ENCODE measurements at places on chromosomes 16 and 17.

DNA sequence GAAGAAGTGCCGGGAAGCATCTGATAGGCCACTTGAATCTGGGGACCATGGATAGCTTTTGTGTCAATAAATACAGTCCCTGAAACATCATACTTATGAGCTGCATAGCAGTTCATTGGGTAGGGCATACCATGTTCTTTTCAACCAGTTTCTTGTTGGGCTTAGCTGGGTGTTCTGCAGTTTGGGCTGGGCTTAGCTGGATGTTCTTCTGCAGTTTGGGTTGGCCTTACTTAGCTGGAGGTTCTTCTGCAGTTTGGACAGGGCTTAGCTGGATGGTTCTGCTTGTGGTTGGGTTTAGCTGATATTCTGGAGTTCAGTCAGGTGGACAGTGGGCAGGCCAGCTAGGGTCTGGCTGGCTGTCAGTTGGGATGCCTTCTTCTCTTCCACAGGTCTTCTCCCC lies 52.1 kb downstream of the LCMT1 start:
- DNase-seq, result no peak

- no peak for DNase-seq
Measured at GRCh38 chr17:17526369-17526768, 30.2 kb upstream of the RASD1 start.

GRCh38 chr17:72306037-72306436 lies 185.2 kb downstream of the SOX9 start:
- no peak for DNase-seq

DNA sequence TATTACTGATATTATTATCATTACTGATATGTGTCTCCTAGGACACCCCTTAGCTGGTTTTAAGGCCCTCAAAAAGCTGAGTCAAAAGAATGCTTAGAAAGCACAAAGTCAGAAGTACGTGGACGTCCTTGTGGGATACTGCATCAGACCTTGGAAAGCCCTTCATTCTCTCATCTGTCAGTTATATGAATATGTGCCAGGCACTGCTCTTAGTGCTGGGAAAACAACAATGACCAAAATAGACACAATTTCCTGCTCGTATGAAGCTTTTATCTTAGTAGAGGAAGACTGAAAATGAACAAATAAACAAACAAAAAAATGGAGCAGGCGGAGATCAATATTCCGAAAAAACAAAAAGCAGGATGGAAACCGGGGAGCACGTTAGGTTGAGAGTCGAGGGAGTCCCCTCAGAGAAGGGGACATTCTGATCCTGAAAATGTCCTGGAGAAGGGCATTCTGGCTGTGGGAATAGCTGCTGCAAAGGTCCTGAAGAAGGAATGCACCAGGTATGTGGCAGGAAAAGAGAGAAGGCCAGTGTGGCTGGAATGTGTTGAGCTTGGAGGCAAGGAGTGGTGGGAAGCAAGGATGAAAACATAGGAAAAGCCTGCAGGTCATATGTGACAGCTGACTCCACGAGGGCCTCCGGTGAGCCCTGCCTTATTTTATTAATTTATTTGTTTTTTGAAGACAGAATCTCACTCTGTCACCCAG lies 15.5 kb upstream of the TMEM94 start:
- no peak for DNase-seq

DNA sequence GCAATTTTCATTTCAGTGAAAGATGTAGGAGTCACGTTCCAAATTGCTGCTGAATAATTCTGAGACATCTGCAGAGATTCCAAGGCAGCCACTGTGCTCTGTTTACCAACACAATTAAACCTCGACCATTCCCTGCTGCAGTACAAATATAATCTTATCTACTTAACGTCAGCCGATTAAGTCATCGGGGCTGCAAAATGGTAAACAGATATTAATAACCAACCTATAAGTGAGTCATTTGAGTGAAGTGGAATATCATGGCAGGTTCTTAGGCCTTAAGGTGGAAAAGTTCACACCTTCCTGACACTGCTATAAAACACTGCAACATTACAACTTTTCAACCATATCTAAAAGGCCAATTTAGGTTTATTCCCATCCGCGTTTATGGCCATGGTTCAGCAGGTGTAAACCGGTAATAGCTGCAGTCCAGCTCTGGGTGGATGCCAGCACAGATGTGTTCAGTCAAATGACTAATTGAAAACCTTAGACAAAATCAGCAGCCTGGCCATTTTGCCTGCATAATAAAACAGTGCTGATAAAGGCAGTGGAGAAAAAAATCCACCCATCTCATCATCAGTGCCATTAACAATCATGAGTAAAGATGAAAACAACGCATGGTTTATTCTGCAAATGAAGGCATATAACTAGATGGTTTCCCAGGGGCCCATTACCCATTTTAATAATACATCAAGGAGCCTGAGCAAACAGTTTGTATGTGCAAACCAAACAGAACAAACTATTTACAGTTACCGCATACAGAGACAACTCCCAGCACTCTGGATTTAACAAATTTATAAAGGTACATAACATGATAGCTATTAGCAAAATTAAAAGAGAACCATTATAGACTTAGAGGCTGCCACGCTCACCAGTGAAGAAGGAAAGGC lies 202.9 kb upstream of the IRX3 start:
- no peak for DNase-seq

GRCh38 chr16:72604375-72604774 lies 432.4 kb upstream of the PMFBP1 start:
- no peak for DNase-seq

- no peak for DNase-seq
Measured at GRCh38 chr16:66976746-66977145, 11.6 kb upstream of the CES4A start.

DNA sequence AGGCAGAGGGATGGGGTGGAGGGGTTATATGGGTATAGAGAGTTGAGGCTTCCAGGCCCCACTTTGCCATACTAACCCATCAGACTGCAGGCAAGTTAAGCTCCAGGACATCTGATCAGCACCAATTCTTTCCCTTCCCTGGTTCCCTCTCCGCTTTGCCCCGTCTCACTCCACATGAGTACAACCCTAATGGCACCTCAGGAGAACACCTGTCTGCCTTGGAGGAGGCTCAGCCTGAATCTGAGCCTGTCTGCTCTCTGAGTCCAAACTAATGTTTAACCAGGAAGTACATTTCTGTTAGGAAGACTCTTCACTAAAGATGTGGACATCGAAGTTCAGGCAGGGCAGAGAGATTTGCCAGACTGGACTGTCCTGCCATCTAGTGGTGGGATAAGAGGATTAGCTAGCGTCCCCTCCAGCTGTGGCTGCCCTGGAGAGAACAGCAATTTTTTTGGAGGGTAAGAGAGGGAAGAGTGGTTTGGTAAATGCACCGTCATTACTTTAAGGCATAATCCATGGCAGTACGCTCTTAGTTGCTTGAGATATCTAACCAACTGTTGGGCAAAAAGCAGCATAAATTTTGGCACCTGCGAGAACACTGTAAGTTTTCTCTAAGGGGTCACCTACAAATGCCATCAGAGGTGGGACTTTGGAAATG lies 29.2 kb upstream of the LRRC75A start:
- peak; percentile 82 for DNase-seq

DNA sequence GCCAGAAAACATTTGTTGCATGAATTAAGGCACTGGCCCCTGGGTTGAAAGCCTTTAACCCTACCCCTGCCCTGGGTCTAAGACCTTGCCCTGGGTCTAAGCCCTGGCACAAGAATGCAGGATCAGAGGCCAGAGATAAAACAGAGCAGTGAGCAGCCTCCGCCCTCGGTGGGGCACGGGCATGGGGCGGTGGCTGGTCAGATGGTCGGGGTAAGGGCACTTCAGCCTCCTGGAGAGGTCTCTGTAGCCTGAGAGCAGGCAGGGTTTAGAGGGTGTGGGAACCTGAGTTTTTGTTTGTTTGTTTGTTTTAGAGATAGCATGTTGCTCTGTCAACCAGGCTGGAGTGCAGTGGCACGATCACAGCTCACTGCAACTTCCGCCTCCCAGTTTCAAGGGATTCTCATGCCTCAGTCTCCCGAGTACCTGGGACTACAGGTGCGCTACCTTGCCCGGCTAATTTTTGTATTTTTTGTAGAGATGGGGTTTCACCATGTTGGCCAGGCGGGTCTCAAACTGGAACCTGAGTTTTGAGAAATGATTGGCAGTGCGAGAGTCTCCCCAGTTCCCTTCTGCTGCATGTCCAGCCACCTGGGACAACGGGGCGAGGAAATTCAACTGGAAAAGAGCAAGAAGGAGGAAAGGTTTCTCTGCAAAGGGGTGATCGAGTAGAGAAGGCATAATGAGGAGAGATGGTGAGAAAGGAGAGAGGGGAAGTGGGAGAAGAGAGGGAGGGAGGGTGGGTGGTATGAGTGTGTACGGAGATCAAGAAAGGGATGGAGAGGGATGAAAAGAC lies 27.7 kb downstream of the TNS4 start:
- DNase-seq, result no peak

DNA sequence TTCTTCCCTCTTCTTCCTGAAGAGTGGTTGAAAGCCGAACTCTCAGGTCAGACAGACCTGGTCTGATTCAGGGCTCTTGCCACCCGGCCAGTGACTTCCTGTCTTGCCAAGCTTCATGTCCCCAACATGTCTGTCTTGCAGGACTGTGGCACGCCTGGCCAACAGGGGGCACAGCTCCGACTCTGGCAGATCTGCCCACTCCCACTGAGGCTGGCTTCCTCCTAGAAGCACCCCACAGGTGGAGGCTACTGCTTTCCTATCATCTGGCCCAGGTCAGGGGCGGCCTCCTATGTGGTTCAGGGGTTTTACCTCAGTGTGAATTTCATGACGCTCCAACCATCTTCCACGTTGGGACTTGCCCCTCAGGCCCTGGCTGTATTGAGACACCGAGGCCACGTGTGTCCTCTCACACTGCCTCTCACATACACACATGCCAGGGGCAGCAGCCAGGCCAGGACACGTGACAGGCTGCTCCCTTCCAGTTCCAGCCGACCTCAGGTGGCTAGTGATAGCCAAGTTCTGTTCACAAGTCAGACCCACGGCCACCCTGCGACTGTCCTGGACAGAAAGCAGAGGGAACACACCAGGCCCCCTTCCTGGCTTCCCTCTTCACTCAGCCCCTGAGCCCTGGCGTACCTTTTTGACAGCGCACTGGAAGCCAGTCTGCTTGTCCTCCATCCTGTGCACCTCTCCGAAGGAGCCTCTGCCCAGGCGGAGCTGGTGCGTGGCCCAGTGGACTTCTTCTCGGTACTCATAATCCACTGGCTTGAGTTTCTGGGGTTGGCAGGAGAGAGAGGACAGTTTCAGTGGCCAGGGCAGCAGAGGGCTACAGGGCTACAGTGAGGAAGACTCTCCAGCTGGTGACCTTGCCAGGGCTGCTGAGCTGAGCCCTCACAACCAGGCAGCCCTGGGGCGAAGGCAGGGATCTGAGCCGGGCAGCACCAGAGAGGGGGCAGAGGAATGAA lies 22.6 kb upstream of the SPATA32 start:
- no peak for DNase-seq

- no peak for DNase-seq
Measured at GRCh38 chr16:73189136-73189535, 141.2 kb upstream of the ZFHX3 start.

DNA sequence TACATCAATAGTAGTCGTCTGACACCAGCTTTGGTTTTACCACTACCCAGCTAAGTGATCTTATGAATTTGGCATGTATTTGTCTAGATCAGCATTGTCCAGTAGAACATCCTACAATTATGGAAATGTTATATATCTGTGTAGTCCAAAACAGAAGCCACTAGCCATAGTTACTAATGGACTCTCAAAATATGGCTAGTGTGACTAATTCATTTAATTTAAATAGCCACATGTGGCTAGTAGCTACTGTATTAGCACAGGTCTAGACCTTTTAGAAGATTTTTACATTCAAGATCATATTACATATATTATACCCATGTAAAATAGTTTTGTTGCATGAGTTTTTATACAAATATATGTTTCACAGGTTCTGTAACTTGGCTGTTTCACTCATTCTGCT lies 27.0 kb upstream of the NFAT5 start:
- no peak for DNase-seq

GRCh38 chr16:6047325-6047724 lies 949.7 kb upstream of the EEF2KMT start:
- no peak for DNase-seq

DNA sequence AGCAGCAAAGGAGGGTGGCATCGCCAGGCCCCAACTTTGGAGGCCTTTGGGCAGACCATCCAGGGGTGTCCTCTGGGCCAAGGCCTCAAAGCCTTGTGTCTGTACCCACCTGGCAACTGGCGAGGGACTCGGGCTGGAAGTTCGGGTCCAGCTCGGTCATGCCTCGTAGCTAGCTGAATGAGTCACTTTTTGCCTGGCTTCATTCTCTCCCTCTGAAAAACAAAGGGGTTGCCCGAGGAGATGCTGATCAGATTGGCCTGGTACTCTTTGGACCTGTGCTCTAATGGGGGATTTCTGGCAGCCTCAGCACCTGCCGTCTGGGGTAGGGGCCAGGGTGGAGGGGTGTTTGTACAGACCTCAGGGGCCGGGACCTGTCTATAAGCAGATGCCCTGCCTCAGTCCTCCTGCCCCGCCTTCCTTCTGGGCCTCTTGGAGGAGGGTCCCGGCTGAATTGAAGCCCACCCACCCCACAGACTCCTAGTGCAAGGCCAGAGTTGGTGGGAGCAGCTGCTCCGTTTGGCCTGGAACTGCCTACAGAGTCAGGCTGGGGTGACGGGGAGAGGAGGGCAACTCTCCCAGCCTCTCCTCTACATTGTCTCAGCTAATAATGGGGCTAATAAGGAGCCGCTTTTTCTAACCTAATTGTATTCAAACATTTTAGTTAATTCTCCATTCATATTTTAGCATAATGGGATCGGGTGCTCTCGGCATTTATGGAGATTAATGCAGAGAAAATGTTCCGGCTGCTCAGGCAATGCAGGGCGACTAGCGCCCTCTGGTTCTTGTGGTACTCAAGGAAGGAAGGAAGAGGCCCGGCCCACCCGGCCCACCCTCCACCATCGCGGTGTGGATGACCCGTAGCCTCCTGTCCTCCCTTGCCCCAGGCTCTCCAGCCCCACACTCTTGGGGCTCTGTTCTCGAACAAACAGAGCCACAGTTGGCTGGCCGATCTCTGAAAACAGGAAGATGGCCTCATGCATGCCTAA lies 21.4 kb upstream of the ABCC3 start:
- DNase-seq, result no peak

- DNase-seq, result no peak
Measured at GRCh38 chr17:14815079-14815478, 450.0 kb downstream of the PMP22 start.

GRCh38 chr17:34252444-34253138 lies 2.5 kb upstream of the CCL2 start:
- peak; percentile 82 for DNase-seq

DNA sequence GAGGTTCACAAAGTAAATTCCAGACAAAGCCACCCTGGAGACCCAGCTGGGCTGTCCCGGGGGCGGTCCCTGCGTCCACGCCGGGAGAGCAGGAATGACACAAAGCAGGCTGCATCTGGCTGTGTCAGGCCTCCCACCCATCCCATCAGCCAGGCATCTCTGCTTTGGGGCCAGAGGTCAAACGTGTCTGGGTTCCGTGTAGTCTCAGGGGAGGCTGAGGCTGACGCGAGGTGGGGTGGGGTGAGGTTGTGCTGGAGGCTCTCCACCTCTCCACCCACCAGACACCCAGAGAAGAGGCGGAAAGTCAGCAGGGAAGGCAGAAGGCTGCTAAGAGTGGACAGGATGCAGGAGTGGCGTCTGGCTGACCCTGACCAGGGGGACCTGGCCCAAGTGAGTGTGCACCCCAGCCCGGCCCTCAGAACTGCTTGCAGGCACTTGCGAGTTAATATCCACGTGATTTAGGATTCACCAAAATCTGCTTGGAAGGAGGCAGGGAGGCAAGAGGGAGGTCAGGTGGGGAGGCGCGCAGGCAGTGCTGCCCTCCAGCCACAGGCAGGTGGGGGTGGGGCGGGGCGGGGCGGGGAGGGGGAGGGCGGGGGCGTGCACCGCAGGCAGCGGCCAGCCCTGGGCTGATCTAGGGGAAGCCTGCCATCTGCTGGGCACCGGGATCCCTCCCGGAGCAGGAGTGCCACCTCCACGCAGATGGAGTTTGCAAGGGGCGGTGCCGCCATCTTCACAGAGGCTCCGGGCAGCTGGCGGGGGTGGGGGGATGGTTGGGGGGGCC lies 44.3 kb downstream of the TBC1D16 start:
- DNase-seq, result peak; percentile 96
